ENCODE measurements at places on chromosomes 1 and 21.

DNA sequence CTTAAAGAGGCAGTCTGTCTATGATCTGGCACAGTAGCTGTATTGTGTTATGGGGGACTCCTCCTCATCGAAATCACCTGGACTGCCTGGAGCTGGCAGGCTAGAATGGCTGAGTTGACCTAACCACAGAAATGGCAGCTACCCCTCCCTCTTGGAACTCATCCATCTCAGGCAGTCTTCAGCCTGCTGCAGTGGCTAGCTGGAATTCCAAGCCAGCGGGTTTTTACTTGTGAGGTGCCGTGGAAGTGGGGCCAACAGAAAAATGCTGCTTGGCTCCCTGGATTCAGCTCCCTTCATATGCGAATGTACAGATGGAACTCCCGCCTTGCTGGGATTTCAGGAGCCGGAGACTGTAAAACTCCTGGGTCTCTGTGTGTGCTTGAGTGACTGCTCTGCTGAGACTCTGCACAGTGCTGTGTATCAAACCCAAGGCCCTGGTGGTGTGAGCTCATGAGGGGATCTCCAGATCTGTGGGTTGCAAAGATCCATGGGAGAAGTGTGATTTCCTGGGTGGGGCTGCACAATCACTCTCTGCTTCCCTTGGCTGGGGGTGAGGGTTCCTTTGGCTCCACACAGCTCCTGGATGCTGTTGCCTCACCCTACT, 316.9 kb downstream of the CTH start:
- DNase-seq: no peak

GRCh38 chr1:54259546-54260140, 59.7 kb downstream of the MRPL37 start:
- no peak for DNase-seq

- peak; percentile 44 for DNase-seq
These were observed 2.0 kb downstream of the RPRD2 start for GRCh38 chr1:150365941-150366340.

DNA sequence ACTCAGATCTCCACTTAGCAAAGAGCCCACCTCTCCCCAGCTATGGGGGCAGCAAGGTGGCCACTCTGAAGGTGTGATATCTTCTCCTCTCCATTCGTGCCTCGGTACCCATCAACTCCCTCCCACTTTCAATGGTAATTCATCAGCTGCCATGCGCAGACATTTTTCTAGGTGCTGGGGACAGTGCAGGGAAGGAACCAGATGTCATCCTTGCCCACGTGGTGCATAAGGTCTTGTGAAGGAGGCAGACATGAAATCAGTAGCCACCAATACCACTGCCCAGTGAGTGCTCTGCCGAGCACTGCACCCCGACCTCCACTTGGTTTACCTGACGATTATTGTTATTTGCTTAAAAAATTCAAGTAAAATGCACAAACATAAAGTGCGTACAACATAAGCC, 76.3 kb upstream of the CSF3R start:
- no peak for DNase-seq

DNA sequence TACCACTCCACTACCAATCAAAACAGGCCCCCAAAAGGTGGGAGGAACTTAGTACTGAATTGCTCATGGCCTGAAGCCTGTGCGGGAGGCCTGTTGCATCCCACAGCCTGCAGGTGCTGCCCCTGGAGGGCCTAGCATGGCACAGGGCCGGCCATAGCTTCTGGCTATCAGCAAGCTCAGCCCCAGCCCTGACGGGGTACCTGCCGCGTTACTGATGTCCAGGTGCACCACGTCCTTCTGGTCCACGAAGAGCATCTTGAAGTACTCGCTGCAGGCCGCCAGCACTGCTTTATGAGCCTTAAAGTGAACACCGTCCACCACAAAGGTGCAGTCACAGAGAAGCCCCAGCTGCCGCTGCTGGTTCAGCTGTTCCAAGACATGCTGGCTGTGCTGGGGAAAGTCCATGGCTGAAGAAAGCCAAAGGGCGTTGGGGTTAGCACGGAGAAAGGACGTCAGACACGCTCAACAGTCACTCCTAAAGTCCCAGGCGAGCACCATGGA, 27.8 kb downstream of the ZBTB17 start:
- no peak for DNase-seq

GRCh38 chr1:107323784-107324183, 182.9 kb downstream of the NTNG1 start:
- DNase-seq: no peak

GRCh38 chr1:82775406-82776000, 974.8 kb downstream of the ADGRL2 start:
- DNase-seq: peak; percentile 17

GRCh38 chr1:109527098-109527811, 12.4 kb upstream of the GPR61 start:
- DNase-seq: peak; percentile 63

DNA sequence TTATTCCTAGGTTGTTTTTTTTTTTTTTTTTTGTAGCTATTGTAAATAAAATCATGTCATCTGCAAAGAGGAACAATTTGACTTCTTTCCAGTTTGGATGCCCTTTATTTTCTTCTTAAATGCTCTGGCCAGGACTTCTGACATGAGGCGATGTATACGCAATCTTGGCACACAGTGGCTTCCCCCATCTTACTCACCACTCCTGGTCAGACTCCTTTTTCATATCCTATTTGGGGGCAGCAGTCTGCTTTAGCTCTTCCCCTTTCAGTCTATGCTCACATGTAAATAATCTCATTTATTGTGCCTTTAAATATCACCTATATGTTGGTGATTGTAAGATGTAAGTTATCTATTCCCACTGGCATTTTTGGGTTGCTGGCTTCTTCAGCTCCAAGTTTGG, 56.1 kb downstream of the SLAMF6 start:
- DNase-seq: no peak

GRCh38 chr21:34730756-34731445, 62.1 kb downstream of the CLIC6 start:
- DNase-seq: no peak

GRCh38 chr1:68344208-68344607, 105.5 kb downstream of the RPE65 start:
- DNase-seq: no peak

GRCh38 chr1:164759979-164760469, 201.0 kb downstream of the PBX1 start:
- DNase-seq: no peak

DNA sequence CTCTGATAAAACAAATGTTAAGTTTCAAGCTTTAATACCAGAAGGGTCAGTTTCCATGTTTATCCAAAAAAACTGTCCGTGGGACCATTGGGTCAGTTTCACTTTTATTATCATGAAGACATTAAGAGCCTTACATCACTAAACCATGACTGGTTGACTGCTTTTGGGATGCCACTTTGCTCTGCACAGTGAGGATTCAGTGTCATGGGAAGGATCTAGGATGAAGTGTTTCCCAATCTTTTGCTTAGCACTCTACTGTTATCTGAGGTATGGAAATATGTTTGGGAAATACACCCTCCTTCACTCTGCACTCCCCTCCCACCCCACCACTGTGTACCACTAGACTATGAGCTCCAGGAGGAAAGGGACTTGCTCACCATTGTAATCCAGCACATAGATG, 16.3 kb downstream of the RPS6KC1 start:
- DNase-seq: no peak

- peak; percentile 73 for DNase-seq
These were observed 38.9 kb downstream of the FAM163A start for GRCh38 chr1:179781962-179782361.

GRCh38 chr1:90561911-90562310, 155.2 kb downstream of the BARHL2 start:
- no peak for DNase-seq

GRCh38 chr1:1768249-1768992, 9.8 kb downstream of the NADK start:
- DNase-seq: no peak

- peak; percentile 65 for DNase-seq
These were observed 45.4 kb upstream of the IGSF21 start for GRCh38 chr1:18062185-18062584.

DNA sequence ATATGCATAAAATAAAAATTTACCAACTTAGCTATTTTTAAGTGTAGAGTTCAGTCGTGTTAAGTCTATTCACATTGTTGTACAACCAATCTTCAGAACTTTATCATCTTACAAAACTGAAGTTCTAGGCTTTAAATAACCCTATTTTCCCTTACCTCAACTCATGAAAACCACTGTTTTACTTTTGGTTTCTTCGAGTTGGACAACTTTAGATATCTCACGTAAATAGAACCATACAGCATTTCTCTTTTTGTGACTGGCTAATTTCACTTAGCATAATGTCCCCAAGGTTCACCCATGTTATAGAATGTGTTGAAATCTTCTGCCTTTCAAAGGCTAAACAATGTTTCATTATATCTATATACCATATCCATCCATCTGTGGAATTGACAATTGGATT, 819.0 kb upstream of the ADGRL4 start:
- no peak for DNase-seq

DNA sequence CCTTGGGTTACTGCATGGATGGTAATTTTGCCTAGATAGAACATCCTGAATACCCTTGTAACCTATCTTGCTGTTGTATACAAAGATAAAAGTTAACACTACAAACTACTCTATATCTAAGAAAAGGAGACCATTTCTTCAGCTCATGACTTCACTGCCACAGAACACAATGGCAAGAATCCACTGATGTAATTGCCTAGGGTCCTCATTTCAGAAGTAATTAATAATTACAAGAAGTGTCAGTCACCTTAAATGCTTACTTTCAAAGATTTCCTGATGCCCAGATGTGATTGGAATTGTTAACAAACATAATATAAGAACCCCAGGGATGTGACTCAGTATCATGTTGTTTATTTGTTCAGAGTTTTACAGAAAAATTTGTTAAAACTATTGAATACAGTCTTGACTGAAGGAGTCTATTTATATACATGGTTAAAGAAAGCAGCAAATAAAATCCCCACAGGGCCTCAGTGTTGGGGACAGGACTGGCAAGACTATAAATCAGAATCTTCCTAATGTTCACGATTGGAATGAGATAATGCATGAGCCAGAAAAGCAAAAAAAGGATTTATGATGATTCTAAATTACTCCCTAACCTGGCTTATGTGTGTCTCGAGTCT, 83.9 kb downstream of the CRB1 start:
- DNase-seq: no peak

DNA sequence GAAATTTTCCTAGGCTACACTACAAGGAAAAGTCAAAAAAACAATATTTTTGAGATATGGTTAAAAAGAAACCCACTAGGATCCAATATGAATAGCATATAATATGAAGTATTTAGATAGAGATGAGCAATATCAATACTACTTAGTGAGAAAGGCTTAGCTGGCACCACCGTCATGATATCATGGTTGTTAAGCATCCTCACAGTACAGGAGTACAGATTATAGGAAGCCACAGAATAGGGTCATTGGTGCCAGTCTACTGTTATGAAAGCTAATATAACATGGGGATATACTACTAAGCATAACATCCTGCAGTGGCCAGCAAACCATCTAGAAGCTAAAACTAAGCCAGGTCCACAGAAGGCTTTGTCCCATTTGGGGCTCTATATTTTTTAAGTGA, 28.4 kb upstream of the NRIP1 start:
- DNase-seq: no peak

GRCh38 chr1:17915511-17916197, 160.5 kb downstream of the ACTL8 start:
- DNase-seq: no peak

- no peak for DNase-seq
These were observed 32.0 kb upstream of the B3GALT5 start for GRCh38 chr21:39580744-39581143.

DNA sequence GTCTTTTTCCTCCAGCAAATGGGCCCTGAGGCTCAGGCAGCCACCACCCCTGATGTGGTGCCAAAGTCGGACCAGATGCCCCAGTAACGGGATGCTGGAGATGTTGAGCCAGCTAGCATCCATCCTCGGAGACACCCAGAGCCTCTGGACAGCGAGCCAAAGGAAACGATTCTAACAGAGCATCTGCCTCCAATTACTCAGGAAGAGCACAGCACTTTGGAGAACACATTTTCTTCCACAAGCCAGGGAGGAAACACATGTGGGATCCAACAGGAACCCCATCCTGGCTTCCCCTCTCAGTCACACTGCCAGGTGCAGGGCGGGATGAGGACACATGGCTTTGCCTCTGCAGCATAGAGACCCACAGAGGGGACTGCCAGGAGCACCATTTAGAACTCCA, 44.9 kb downstream of the C1orf198 start:
- no peak for DNase-seq

- DNase-seq: peak; percentile 37
These were observed 30.6 kb downstream of the KLHDC7A start for GRCh38 chr1:18511149-18511873.

Measured in eye (tissue), 1 donor.